ENCODE measurements at places on chromosomes 4 and X. TPM values are rescaled to one million over a fixed set of nuclear protein-coding genes. Genes with fewer than 3 reads are reported as not detected.

CFP gene
- 1.9 TPM for total RNA-seq

DNA sequence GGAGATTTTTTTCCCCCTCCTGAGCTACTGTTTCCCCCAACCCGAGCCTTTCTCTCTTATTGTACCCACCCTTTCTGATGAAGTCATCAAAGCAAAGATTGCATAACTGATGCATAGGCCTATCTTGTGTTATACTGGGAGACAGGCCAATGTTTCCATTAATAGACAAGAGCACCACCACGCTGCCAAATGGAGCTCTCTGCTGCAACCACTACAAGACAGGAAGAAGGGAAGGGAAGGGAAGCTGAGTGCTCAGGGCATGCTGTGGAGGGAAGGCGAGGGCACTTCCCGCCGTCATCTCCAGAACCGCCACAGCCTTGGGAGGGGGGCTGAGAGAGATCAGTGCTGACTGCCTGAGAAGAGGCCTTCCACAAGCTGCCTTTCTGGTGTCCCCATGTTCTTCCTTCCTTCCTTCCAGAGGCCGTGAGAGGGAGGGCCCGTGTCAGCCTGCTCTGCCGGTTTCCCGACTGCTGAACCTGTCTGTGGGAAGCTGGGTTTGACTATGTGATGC lies 75.0 kb downstream of the MGST2 start:
- DNase-seq: no peak

SOWAHD gene
- not detected for total RNA-seq

DNA sequence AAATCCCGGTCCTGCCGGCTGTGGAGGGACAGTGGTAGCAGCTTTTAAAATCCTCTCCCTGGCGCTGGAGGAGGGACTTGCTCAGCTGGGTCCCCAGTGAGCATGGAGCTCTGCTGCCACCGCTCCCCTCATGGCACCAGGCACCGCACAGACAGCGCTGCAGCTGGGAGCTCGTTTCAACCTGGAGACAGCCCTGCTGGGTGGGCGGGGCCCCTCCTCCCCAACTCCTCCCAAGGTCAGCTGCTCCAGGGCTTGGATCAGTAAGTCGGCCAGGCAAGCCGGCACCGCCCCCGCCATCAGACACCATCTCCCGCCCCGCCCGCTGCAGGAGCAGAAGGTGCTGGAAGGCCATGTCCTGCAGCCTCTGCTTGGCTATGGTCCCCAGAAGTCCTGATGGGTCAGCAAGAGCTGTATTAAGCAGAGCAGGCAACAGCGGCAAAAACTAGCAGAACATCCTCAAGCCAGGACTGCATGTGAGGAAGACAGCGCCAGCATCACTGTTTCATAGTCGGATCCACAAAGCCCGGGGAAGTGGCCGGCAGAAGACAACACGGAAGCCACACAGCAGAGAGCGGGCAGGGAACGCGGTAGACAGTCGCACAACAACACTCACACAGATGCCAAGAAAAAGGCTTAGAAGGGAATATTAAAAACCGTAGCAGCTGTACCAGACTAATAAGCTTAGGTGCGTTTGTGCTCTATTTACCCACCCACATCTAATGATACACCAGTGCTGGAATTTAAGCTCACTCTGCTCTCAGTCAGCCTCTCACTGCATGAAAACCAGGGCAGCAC lies 16.2 kb downstream of the ZFYVE28 start:
- DNase-seq: no peak

DNA sequence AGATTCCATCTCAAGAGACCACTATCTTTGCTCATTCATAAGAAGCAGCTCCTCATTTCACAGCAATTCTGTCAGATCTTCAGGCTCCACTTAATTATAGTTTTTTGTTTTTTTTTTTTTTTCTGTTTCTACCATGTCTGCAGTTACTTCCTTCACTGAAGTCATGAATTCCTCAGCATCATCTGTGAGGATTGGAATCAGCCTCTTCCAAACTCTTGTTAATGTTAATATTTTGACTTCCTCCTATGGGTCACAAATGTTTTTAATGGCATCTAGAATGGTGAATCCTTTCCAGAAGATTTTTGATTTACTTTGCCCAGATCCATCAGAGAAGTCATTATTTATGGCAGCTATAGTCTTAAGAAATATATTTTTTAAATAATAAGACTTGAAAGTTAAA lies 53.1 kb downstream of the BMP2K start:
- DNase-seq: no peak

DNA sequence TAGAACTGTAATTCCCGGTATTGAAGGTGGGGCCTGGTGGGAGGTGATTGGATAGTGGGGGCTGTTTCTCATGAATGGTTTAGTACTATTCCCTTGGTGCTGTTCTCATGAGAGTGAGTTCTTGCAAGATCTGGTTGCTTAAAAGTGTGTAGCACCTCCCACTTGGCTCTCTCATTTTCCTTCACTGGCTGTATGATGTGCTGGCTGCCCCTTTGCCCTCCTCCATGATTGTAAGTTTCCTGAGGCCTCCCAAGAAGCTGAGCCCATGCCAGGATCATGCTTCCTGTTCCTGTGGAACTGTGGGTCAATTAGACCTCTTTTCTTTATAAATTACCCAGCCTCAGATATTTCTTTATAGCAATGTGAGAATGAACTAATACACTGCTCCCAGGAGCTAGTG lies 8.7 kb downstream of the ANXA10 start:
- DNase-seq: no peak

MCF2 gene
- total RNA-seq: not detected

FGFRL1 gene
- 22.3 TPM for total RNA-seq

DNA sequence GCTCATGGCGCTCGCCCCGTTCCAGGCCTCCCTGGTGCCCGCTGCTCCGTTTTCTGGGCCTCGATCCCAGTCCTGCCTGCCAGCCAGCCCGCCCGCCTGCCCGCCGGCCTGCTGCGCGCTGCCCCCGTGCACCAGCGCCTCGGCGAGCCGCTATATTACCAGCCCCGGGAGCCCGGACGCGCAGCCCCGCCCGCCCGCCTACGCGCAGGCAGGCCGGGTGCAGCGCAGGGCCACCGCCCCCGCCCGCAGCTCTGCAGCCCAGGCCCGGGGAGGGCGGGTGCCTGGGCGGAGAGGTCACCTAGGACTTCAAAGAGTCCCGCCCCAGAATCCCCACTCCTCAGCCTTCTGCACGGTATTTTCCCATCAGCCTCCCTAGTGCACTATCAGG lies at the start of gene MAOB:
Gene MAOB, minus strand, starts transcription at position 157 of the 388 bp plus-strand sequence. Its CDS starts 151 bp downstream, at position 6.
- no peak for DNase-seq

- no peak for DNase-seq
These were observed 136.2 kb upstream of the RPS6KA3 start for GRCh38 chrX:20402956-20403355.

GRCh38 chrX:27915617-27916016 lies 65.6 kb downstream of the DCAF8L1 start:
- DNase-seq: no peak

GRCh38 chrX:134936542-134936941 lies 54.2 kb upstream of the SMIM10 start:
- no peak for DNase-seq

UBE2K gene
- total RNA-seq: 37.2 TPM

DNA sequence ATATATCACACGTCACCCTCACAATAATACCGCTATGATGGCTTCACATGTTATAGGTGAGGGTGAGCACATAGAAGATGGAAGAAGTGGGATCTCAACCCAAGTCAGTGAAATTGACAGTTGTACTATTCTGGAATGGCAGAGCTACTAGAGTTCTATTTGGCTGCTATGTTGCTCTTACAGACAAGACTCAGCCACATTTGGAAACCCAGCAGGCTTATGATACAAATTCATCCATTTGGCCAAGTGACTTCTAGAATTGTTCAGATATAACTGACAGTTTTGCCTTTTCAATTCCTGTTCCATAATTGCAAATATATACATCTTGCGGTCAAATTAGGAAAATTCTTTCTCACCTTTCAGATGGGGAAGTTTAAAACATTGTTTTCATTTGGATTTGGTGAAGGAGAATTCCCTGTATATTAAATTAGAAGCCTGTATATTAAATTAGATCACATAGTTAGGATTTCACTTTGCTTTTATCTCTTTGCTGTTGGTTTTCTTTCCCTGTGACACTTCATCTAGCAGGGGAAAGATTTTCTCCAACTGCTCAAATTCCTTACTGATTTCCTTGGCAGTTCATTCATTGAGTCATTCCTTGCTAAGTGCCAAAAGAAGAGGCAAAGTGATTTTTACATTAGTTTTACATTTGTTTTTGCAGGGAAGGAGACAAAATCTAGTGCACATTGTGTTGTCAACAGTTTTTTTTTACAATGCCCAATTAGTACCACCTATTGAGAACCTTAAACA lies 120.6 kb upstream of the TBC1D9 start:
- DNase-seq: no peak

GRCh38 chrX:80667967-80668366 lies 141.7 kb downstream of the BRWD3 start:
- no peak for DNase-seq

DNA sequence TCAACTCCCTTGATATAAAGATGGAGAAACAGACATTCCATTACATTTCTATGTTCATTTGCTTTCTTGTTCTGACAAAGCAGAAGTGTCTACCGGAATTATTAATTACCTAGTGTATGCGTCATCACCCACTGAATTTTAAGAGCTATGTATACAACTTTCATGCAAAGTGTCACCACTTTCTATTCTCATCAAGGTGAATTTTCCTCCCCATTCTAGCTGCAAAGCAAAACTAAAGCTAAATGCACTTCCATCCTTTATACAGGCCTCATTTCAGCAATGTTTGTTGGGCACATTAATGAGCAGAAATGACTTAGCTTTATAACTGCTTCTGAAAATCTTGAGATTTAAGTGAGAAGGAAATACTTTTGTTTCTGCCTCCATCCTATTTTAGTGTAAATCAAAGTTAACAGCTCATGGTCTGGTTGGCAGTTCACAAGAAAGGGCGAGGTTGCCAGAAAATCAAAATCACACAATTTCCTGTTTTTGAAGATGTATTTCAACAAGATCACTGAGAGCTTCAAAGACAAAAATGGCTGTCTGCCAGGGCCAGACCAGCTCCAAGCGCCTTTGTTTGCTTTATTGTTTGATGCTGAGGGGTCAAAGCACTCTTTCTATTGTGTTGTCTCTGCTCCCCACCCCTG lies 7.2 kb upstream of the FAM9C start:
- DNase-seq: no peak

- DNase-seq: no peak
These were observed at the start of gene TMEM35A for GRCh38 chrX:101078716-101079598. TMEM35A (plus strand) TSS chrX:101078879; CDS start chrX:101079003, 124 bp downstream.

DNA sequence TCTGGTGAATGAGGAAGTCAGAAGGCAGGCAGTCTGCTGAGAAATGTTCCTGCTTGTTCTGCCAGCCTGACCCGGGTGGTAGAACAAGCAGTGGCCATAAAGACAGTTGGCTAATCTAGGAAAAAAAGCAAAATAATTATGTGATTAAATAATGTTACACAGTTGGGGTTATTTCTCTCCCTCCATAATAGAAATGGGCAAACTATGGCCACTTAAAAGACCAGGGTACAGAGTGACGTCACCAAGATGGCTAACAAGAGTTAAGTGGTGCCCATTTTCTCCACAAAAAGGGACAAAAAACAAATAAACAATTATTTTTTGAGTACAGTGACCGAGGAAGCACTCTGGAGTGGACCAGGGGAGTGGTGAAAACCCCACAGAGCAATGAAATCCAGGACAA lies 16.1 kb upstream of the SPANXD start:
- DNase-seq: no peak

WNK3 gene
- 1.1 TPM for total RNA-seq

GRCh38 chr4:95358421-95358820 lies 190.4 kb downstream of the UNC5C start:
- DNase-seq: no peak

SPANXA1 gene
- not detected for total RNA-seq

DNA sequence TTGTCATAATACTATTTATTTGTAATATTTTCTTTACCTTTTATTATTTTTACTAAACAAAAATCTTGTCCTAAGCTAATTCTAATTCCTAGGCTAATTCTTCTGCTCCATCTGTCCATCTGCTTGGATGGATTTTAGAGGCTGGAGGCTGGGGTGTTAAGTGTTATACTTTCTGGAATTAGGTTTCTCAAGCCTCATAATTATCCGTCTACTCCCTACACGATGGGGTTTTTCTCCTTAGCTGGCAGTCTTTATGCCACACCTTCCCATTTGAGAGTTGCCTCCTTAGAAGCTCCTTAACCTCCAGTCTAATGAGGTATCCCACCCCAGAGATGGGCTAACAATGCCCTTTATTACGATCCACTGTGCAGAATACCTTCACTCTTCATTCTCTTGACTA lies 37.6 kb upstream of the LGI2 start:
- DNase-seq: no peak
